ENCODE measurements at places on chromosomes 3 and 15.

DNA sequence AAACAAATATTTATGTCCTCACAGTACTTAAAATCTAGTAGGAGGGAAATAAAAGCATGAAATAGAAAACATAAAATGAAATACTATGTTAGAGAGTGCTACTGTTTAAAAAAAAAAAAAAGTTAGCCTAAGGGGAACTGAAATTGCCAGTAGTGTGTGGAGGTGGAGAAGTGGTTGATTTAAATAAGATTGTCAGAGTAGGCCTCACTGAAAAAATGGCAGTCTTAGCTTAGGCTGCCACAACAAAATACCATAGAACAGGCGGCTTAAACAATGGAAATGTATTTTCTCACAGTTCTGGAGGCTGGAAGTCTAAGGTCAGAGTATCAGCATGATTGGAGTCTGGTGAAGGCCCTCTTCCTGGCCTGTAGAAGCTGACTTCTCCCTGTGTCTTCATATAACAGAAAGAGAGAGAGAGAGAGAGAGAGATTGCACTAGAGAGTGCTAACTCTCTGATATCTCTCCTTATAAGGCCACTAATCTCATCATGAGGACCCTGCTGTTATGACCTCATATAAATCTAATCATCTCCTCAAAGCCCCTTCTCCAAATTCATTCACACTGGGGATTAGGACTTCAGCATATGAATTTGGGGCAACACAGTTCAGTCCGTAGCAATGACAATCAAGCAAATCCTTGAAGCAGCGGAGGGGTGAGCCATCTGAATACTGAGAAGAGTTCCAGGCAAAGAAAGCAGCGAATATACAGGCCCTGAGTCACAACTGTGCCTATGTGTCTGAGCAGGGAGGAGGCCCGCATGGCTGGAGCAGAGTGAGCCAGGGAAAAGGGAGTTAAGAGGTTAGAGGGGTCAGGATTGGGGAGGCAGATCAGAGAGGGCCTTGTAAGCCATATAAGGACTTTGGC, 23.6 kb upstream of the LRRC34 start:
- no peak overlapping the region for H3K4me3 ChIP-seq
- peak; percentile 27 for DNase-seq
- H3K27ac ChIP-seq: peak overlapping the region; percentile 81
- no peaks in the 10 kb centered on the region for H3K27me3 ChIP-seq

DNA sequence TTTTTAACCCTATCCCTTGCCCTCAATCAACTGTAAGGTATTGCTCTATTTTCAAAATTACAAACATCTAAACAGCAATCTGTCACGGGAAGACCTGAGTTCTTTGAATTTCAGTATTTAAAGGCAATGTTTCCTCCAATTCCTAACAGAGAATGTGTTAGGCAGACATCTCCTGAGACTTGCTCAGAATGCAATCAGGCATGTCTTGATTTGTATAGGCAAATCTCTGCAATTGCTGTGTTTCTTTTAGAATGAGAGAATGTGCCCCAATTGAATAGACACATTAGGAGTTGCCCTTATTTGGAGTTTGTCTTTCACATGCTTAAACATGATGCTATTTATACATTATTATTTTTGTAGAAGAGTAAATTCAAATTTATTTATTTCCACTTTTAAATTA, 205.6 kb downstream of the CADM2 start:
- no peaks in the 10 kb centered on the region for H3K27me3 ChIP-seq
- no peak for DNase-seq
- no peaks in the 10 kb centered on the region for H3K36me3 ChIP-seq
- H3K27ac ChIP-seq: no peak overlapping the region

DNA sequence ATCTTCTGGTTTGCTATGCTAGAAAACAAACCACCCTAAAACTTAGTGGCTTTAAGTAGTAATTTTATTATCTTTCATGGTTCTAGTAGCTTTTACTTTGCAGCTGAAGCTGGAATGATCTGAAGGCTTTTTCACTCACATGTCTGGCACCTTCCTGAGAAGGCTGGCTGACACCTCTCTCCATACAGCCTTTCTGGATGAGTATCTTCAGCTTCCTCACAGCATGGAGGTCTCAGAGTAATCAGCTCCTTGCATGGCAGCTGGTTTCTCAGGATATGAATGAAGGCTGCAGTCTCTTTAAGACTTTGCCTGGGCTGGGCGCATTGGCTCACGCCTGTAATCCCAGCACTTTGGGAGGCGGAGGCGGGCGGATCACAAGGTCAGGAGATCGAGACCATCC, 50.0 kb downstream of the TNIK start:
- peaks cover 21% of the 10 kb centered on the region for H3K4me1 ChIP-seq
- no peaks in the 10 kb centered on the region for H3K27me3 ChIP-seq
- H3K27ac ChIP-seq: no peak overlapping the region
- DNase-seq: no peak

- no peak overlapping the region for H3K4me3 ChIP-seq
- H3K36me3 ChIP-seq: no peaks in the 10 kb centered on the region
- DNase-seq: no peak
- H3K4me1 ChIP-seq: no peaks in the 10 kb centered on the region
These were observed 128.5 kb upstream of the RBMS3 start for GRCh38 chr3:29152379-29152778.

GRCh38 chr3:42980209-42980608, 1.1 kb downstream of the GASK1A start:
- peaks cover 5% of the 10 kb centered on the region for H3K27me3 ChIP-seq
- H3K4me3 ChIP-seq: no peak overlapping the region
- no peaks in the 10 kb centered on the region for H3K4me1 ChIP-seq
- no peak overlapping the region for H3K27ac ChIP-seq

DNA sequence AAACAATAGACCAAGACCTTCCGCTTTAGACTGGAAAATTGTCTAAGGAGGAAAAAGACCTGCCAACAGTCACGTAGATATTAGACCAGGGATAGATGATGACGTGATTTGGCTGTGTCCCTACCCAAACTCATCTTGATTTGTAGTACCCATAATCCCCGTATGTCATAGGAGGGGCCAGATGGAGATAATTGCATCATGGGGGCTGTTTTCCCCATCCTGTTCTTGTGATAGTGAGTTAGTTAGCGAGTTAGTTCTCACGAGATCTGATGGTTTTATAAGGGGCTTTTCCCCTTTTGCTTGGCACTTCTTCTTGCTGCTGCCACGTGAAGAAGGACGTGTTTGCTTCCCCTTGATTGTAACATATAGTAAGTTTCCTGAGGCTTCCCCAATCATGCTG, 31.7 kb upstream of the SUCLG2 start:
- no peaks in the 10 kb centered on the region for H3K27me3 ChIP-seq
- H3K4me3 ChIP-seq: no peak overlapping the region
- H3K27ac ChIP-seq: peak overlapping the region; percentile 72
